ENCODE measurements at places on chromosomes 2 and 18.

GRCh38 chr2:96608469-96609455, 29.4 kb downstream of the KANSL3 start:
- no peak for DNase-seq

DNA sequence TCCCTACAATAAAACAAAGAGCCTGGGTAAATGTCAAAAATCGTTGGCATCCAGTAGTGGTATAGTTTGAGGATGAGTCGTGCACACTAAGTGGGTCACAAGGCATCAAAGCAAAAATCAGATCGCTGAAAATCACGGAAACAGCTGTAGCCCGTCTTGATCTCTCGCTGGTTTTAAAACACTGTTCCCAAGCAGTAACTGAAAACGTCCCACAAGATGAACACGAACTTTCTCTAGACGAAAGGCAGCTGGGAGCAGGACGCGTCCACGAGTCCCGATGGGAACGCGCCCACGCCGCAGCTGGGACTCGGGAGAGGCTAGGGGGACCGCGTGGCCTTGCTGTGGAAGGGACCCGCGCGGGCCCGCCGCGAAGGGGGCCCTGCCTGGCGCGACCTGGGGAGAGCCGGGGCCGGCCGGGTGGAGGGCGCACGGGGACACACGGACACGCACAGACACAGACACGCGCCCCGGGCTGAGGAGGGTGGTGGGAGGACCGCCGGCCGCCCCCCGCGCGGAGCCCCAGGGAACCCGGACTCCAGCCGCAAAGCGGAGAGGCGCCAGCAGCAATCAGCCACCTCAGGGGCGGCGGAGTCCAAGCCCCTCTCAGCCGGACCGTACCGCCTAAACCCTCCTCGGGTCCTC, 651 bp downstream of the STK17B start:
- DNase-seq = no peak

- no peak for DNase-seq
Measured at GRCh38 chr18:10417191-10417590, 37.2 kb upstream of the APCDD1 start.

GRCh38 chr2:120540719-120541552, 194.7 kb upstream of the GLI2 start:
- no peak for DNase-seq

All from activated CD4-positive, alpha-beta T cell treated with anti-CD3 and anti-CD28 coated beads for 24 hours (primary cell).